NCI-H1092 (cell line): ENCODE measurements at places on chromosomes 7 and 10.

GRCh38 chr7:75756991-75757676, 14.9 kb downstream of the CCL26 start:
- no peak for DNase-seq

- DNase-seq: peak; percentile 23
Measured at GRCh38 chr7:87886875-87887274, 10.6 kb downstream of the DBF4 start.

DNA sequence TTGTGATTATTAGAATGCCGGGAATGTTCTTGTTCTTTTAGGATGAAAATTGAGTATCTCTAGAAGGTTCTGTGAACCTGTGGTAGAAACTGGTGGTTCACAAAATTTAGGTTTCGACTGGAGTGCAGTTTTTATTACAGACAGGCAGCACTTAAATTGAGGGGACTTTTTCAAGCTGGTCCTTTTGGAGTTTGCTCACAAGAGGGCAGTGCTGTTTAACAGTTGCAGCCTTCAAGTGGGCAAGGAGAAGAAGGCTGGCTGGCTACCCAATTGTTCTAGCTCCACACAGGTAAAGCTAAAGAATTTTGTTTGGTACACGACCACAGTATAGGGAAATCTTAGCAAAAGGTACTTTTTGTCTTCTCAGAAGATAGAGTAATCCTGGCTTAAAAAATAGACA, 233.6 kb downstream of the SNX13 start:
- peak; percentile 38 for DNase-seq

DNA sequence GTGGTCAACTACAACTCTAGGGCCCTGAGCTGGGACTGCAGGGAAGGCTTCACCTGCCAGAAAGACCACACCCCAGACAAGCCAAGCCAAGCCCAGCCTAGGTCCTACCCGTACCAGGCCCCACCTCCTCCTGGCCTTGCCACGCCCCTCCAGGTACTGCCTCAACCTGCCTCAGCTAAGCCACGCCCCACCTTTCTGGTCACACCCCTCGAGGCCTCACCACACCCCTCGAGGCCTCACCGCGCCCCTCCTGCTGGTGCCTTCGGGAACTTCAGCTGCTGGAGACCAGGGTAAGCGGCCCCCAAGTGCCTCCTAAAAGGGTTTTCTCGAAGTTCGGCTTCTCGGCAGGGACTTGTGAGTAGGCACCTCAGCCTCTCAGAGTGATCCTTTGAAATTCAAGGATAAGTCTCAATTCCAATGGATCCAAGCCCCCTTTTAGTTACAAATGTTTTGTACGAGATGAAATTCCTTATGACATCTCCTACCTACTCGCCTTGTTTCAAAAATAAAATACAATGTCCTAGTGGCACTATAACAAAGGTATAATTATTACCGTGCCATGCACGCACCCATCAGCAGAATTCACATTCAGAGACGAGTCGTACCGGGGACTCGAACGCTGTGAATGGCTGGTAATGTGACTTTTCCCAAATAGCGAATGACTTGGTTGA, 171.2 kb downstream of the ARHGAP21 start:
- DNase-seq: no peak

GRCh38 chr7:89623018-89623672, 531.1 kb upstream of the STEAP1 start:
- peak; percentile 33 for DNase-seq

DNA sequence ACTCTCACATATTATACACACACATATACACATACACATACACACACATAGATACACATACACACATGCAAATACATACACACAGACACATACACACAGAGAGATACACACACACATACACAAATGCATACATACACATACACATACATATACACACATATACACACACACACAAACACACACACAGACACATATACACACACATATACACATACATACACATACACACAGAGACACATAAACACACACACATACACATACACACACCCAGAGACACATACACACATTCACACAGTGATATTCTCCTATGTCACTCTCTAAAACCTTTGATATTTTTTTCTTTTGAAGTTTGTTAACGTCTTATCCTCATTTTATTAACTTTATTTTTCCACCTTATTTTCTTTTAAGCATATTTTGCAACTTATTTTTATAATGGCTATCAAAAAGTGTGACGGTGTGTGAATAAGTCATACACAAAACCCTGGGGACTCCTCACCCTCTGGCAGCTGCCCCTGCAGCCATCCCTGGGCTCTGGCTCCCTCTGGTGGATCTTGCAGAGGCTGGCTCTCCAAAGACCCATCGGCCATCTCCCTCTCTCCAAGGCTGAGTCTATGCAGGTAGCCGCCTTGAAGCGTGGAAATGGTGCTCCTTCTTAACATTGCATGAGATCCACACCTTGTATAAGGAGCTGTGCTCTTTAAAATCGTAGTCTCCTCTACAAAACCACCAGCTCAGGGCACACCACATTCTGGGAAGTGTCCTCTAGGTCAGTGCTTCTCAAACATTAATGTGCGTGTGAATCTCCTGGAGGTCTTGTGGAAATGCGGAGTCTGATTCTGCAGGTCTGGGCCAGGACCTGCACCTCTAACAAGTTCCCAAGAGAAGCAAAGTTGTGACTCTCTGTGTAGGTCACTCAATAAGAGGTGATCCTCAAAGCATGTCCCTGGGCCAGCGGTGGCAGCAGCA, 4.1 kb upstream of the C10orf120 start:
- peak; percentile 47 for DNase-seq

DNA sequence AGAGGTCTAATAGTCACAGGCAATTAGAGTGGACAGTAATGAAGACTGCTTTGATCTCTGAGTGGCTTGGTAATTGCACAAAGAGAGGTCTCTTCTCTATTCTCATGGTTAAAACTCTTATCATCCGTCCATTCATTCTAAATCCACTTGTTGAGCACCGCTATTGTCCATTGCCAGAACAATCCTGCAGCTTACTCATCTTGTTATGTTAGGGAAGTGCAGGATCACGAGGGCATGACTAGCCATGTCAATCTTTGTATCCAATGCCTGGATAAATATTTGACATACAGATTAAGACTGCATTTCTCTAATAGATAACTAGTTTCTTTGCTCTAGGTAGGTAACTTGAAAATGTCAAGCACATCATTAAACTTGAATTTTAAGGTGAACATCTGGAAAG, 14.9 kb downstream of the SFTPD start:
- no peak for DNase-seq
